ENCODE measurements at places on chromosomes 5 and 9. TPM values are rescaled to one million over a fixed set of nuclear protein-coding genes. Genes with fewer than 3 reads are reported as not detected.

- no peak for DNase-seq
Observed at GRCh38 chr5:145521066-145521465, 314.1 kb downstream of the PRELID2 start.

TAF11L5 gene
- not detected for total RNA-seq

PTPRD gene
- 7.1 TPM for total RNA-seq

CSF1R gene
- total RNA-seq, result under 0.01 TPM

NUTM2G gene
- total RNA-seq, result not detected

Data from fibroblast of villous mesenchyme (primary cell).